Non-pigmented ciliary epithelial cell (primary cell): ENCODE measurements at places on chromosomes 13 and 19.

GRCh38 chr13:94112227-94112626 lies 367.3 kb downstream of the DCT start:
- DNase-seq: peak; percentile 92

DNA sequence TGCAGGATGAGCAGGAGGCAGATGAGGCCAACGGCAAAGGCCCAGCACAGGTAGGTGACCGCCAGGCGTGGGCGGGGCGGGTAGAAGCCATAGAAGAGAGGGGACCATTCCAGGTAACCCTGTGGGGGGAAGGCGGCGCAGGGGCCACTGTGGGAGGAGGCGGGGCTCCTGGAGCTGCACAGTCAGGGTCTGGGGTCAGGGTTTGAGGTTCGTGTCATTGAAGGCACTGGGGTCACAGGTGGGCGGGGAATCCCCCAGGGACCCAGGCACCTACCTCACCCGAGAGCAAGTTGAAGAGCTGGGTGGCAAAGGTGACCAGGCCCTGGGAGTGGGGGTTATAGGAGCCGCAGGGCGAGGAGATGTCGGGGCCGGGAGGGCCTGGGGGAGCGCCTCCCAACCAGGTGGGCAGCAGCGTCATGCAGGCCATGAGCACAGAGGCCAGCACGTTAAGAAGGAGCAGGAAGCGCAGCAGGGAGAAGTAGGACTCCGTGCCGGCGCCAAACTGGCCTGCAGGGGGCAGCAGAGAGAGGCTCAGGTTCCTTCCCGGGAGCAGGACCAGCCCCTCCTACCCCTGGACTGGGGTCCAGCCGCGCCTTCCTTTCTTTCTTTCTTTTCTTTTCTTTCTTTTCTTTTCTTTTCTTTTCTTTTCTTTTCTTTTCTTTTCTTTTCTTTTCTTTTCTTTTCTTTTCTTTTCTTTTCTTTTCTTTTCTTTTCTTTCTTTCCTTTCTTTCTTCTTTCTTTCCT lies 4.6 kb downstream of the TMC4 start:
- no peak for DNase-seq

DNA sequence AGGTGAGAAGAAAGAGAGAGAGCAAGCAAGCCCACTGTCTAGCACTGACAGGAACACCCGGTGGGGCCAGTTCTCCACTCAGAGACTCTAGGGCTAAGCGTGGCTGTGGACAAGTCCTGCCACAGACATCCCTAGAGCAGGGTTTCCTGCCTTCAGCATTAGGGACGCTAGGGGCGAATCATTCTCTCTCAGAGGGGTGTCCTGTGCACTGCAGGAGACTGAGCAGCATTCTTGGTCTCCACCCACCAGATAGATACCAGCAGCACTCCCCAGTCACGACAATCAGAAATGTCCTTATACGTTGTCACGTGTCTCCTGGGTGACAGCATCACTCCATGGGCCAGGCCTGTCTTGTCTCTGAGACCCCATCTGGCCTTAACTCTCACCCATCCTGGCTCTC lies 1.5 kb downstream of the OR10H1 start:
- DNase-seq: no peak

DNA sequence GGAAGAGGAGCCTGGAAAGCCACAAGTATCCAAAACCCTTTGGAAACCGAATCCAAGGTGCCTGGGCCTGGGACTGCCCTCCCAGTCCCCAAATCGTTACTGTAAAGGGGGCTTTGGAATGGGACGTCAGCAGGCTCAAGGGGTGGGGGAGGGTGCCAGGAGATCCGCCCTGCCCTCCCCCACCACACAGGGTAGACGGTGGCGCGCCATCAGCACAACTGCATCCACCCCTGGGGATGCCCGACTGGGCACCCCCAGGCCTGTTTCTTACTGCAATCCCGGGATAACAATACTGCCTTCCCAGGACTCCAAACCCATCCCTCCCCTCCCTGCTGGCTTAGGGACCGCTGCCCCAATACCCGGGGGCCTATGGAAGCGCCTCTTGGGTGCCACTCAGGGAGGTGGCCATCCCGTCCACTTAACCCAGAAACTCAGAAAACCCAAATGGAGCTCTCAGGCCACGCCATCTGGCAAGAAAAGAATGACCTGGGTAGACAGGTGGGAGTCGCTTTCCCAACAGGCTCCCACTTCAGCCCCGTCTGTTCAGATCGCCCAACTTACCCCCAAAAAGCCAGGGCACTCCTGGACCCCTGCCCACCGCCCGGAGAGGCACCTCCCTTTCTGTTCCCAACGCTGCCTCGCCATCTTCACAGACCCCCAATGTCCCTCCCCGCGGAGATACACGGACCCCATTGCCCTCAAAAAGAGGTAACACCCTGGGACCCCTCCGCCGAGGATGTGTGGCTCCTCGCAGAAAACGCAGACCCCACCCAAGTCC lies 2.4 kb downstream of the KLF16 start:
- DNase-seq: no peak

- no peak for DNase-seq
Measured at GRCh38 chr13:41751734-41752445, 209.0 kb downstream of the VWA8 start.

- DNase-seq: no peak
Measured at GRCh38 chr13:106113796-106114195, 421.7 kb downstream of the EFNB2 start.

DNA sequence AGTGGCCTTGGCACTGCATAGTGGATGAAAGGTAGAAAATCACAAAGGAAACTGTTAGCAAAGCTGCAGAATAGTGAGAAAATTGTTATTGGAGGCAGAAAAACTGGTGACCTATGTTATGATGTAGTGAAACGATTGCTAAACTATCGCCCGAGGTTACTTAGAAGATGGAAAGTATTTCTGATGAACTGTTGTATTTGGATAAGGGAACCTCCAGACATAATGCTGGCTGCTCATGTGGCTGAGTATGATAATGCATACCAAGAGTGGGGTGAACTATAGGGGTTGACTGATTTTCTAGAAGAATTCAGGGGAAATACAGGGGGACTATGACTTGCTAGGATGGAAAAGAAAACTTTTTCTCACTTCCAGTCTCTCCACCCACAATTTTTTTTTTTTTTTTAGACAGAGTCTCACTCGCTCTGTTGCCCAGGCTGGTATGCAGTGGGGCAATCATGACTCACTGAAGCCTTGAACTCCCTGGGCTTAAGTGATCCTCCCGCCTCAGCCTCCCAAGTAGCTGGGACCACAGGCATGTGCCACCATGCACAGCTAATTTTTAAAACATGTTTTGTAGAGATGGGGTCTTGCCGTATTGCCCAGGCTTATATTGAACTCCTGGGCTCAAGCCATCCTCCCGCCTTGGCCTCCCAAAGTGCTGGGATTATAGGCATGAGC lies 4.4 kb upstream of the EID2 start:
- DNase-seq: no peak

DNA sequence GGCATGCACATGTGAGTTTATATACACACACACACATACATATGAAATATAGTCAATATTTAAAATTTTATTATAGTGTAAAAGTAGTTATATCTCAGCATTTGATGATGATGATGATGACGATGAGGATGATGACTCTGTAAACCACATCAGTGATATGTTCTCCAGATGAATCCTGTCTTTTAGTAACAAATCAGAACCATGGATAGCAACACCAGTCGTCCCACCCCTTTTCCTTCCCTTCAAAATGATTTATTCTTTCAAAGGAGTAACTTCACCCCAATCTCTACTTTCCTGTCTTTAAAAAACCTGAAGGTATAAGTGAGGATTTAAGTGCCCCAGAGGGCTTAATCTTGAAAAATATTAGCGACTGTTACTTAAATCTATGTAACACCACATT lies 74.1 kb downstream of the DCLK1 start:
- no peak for DNase-seq

- DNase-seq: no peak
Measured at GRCh38 chr13:47067306-47067705, 170.5 kb upstream of the HTR2A start.

DNA sequence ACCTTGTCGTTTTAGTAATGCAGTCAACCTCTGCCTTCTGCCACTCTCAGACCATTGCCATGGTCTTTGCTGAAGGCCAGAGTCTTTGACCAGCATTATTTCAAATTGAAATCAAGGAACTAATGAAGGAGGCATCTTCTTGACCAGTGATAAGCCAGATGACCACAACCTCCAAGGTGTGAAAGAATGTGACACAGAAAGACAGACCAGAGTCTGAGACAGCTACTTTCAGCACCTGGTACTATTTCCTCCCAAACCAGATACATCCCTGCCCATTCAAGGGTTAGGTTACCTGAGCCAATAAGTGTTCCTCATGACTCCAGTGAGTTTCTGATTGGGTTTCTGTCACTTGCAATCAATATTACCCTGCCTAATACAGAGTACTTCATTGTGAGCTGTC lies 20.3 kb upstream of the RNASEH2B start:
- DNase-seq: no peak

DNA sequence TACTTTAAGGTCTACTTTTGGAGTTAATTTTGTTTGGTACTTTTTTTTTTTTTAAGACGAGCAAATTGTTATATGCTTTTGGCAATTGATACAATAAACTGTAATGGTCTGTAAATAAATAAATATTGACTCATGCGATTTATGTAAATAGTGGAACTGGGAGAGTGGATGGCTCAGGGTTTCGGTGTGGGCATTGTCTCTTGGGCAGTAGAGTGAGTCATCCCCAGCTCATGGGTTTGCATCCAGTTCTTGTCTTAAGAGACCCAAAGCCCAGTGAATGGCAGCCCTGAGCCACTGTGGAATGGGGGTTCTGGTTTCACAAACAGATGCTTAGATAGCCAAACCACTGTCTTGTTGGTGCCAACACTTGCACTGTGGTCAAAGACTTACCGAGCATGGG lies 33.0 kb downstream of the FGF9 start:
- DNase-seq: no peak

DNA sequence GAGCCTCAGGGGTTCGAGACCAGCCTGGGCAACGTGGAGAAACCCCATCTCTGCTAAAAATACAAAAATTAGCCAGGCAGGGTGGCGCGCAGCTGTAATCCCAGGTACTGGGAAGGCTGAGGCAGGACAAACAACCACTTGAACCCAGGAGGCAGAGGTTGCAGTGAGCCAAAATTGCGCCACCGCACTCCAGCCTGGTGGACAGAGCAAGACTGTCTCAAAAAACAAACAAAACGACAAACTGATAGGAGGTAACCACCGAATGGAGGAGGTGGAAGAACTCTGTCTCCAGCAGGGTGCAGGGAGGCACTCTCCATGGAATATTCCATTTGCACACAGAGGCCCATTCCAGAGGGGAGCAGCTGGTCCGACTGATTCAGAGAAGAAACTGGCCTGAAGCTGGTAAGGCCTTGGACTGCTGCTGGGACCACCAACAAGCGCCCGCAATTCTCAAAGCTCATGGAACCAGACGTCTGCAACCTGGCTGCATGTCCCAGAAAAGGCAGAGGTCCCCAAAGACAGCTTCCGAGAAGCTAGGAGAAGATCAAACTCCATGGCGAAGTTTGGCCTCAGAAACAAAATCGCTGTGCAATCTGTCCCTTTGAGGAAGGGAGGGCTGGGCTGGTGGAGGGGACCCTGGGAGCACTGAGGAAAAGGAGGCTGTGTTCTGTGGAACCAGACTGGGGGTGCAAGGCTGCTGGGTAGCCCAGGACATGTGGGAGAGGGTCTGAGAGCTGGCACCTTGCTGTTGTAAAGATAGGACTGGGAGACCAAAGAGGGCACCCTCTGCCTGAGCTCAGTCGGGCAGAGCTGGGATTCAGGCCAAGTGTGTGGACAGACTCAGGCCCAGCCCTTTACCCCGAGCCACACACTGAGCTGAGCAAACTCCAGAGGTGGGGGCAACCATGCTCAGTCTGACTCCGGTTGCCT lies 35.2 kb downstream of the SLC25A42 start:
- no peak for DNase-seq

- no peak for DNase-seq
Measured at GRCh38 chr13:40961214-40961613, 57.9 kb downstream of the ELF1 start.

DNA sequence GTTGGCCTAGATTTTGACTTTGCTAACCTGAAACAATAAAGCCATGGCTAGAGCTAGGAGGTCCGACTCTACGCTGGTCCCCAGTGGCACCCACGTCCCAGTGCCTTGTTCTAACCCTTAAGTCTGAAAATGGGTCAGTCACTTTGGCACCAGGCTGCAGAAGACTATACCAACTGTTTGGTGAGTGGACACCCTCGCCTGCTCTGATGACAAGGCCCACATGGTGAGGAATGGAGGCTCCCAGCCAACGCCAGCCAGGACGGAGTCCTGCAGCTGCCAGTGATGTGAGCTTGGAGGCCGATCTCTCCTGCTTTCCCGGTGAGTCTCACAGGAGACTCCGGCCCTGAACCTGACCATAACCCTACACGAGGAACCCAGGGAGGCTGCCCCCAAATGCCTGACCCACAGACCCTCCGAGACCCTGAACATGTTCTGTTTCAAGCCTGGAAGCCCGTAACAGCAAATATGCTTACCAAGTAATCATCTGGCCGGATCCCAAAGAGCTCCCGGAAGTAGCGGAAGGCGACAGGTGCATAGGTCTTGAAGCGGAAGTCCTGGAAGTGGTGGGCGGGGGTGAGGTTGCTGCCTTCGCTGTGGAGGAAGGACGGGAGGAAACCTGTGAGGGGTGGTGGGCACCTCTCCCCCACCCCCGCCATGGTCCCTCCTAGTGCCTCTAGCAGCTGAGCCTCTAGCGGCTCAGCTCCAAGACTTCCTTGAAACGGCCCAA lies 34.1 kb upstream of the CACTIN start:
- DNase-seq: no peak

- DNase-seq: no peak
Measured at GRCh38 chr19:2487842-2488241, 11.9 kb downstream of the GADD45B start.

- DNase-seq: no peak
Measured at GRCh38 chr19:54108496-54108895, 5.8 kb downstream of the NDUFA3 start.

GRCh38 chr13:79907527-79907926 lies 426.6 kb downstream of the NDFIP2 start:
- DNase-seq: no peak

- DNase-seq: no peak
Measured at GRCh38 chr19:41587101-41587837, 11.3 kb downstream of the CEACAM21 start.

- no peak for DNase-seq
Measured at GRCh38 chr13:112962911-112963625, 5.9 kb upstream of the MCF2L start.

DNA sequence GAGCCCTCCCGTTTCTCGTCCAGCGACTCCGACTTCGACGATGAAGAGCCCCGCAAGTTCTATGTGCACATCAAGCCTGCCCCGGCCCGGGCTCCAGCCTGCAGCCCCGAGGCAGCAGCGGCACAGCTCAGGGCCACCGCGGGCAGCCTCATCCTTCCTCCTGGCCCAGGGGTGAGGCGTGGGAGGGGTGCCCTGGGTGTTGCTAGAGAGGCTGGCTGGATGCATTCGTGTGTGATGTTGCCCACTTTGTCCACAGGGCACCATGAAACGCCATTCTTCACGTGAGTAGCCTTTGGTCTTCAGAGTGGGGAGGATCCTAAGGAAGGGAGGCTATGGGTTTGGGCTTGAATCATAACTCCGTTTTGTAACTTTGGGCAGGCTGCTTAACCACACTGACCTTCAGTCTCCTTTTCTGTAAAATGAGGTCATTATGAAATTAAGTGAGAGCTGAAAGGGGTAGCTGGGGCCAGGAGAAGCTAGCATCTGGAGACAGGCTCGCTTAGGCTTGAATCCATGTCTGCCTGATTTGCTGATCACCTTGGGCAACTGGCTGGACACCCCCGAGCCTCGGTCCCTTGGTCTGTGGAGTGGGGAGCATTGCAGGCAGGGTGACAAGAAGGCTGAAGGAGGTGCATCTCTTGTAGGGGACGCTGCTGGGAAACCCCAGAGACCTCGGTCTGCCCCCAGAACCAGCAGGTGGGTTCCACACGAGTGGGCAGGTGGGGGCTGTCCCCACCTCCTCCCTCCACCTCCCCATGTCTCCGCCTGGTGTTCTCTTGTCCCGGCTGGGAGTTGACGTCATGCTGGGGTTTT lies 18.7 kb upstream of the B3GNT3 start:
- no peak for DNase-seq

GRCh38 chr13:99797691-99798090 lies 173.9 kb downstream of the ZIC5 start:
- DNase-seq: no peak
